SK-MEL-5 (cell line): ENCODE measurements at places on chromosomes 7 and 10. TPM values are rescaled to one million over a fixed set of nuclear protein-coding genes. Genes with fewer than 3 reads are reported as not detected.

DNA sequence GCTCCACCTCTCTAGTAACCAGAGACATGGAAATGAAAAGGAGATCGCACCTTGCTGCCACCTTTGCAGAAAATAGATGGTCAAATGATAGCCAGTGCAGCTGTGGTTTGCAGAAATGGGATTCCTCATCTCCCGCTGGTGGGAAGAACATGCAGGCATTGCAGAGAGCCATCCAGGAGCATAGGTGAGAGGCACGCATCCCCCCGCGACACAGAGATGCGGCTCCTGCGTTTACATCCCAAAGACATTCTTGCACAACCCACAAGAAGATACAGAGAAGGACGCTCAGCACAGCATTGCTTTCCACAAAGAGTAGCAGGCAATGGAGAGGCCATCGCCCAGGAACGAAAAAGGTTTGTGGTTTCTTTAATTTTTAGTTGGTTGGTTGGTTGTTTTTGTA lies 56.2 kb downstream of the OAT start:
- no peak for DNase-seq

- no peak for DNase-seq
These were observed 213.9 kb downstream of the TYW1 start for GRCh38 chr7:67210567-67210966.

DNA sequence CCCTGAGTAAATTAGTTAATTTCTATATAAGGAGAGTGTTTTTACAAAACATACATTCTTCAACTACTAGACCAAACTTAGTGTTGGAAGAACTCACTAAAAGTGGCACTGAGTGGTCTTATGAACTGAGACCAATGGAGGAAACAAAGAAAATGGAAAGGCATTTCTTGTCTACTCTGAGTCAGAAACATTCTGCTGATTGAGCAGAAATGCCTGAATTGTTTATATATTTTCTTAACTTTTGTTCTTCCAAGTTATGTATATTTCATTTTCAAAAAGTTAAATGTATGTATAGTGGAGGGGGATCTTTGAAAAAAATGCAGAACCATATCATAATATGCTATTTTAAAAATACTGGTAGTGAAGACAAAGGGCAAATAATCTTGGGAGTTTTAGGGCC lies 320.7 kb downstream of the HGF start:
- no peak for DNase-seq

DNA sequence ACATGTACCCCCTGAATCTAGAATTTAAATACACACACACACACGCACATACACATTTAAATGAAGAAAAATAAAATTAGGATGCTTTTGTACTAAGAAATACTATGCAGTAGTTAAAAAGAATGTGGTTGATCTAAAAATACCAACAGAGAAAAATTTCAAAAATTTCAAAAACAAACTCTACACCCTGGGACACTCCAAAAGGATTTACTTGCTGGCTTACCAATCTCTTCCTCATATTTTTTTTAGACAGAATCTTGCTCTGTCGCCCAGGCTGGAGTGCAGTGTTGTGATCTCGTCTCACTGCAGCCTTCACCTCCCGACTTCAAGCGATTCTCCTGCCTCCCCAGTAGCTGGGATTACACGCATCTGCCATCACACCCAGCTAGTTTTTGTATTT lies 80.9 kb downstream of the HIP1 start:
- DNase-seq = no peak

DNA sequence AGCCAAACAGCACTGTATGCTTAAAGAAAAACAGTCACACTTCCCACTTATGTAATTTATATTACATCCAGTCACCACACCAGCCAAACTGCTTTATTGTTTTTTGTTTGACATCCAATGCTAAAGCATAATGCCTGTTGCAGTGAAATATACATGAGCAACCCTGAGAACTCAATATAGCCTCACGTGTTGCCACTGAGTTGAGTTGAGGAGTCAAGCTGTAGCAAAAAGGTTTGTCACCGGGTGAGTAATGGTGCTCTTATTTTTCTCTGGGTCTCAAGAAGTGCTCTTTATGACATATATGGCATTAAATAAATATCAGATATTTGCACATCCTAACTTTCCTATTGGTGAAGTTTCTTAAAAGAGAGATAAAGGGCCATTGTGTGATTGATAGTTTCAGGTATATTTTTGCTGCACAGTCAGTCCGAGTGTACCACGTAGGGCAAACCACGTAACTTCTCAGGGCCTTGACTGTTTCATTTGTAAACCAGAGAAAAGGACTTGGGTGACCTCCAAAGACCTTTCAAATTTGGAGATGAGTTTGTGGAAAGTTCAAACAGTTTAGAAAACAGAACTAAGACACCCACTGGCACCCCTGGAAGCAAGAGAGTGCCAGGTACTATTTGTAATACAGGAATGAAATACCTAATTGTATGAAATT lies 168.5 kb downstream of the CFTR start:
- DNase-seq = no peak

DNA sequence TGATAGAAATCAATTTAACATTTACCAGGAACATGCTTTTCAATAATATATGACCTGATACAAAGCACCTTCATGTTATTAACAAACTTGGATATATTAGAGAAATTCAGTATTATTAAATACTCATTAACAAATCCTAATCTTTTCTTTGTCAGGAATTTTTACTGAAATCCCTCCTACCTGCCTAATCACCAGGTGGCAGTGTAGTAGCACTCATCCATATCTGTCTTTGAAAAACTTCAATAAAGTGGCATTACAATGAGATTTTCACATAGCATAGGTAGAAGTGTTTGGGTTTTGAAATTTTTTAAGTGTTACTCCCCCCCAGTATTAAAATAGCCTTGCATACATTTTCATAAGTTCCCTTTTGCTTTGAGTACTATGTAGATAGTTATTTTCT lies 1246.6 kb upstream of the LRRN3 start:
- DNase-seq = peak; percentile 52

- DNase-seq = no peak
These were observed 46.3 kb downstream of the MRPL32 start for GRCh38 chr7:42978496-42978895.

- DNase-seq = no peak
These were observed 11.5 kb downstream of the AQP1 start for GRCh38 chr7:30923009-30923773.

GRCh38 chr10:33139181-33139646 lies 181.2 kb upstream of the ITGB1 start:
- DNase-seq = no peak

DNA sequence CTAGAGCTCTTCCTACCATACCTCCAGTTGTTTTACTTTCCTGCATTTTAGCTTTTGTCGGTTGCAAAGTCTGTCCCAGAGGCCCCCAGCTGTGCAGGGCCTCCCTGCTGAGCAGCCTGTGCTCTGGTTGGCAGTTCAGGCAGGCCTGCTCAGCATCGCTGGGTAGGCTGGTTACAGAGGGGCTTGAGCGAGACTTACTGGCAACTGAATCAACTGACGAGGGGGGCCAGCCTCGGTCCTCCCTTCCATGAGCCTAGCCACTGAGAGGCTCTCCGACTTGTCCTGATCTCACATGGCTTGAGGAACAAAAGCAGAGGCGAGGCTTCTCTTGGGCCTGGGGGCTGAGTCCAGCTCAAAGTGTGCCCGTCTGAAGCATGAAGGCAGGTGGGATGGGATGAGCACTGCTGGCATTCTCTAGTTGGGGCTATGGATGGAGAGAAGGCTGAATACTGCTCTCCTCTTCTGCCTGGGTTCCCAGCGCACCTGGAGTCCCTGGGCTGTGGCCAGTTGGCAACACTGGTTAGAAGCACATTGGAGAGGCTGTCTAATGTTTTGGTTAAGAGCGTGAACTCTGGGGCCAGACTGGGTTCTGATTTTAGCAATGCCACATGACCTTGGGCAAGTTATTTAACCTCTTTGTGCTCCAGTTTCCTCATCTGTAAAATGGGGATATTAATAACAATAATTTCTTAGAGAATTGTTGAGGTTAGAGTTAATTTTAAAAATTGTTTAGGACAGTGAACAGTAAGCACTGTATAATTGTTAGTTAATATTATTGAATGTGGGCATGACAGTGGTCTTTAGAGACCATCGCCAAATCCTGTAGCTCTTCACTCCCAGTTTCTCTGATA lies 6.9 kb upstream of the SFRP5 start:
- no peak for DNase-seq

GRCh38 chr10:72306215-72306760 lies 32.6 kb downstream of the DDIT4 start:
- no peak for DNase-seq

The TRPV6 gene
- total RNA-seq = 0.11 TPM in 1 of 2 replicates, not detected in the other

The NEUROG3 gene
- total RNA-seq = not detected in 2 replicates
